ENCODE measurements at places on chromosomes 13 and 19.

DNA sequence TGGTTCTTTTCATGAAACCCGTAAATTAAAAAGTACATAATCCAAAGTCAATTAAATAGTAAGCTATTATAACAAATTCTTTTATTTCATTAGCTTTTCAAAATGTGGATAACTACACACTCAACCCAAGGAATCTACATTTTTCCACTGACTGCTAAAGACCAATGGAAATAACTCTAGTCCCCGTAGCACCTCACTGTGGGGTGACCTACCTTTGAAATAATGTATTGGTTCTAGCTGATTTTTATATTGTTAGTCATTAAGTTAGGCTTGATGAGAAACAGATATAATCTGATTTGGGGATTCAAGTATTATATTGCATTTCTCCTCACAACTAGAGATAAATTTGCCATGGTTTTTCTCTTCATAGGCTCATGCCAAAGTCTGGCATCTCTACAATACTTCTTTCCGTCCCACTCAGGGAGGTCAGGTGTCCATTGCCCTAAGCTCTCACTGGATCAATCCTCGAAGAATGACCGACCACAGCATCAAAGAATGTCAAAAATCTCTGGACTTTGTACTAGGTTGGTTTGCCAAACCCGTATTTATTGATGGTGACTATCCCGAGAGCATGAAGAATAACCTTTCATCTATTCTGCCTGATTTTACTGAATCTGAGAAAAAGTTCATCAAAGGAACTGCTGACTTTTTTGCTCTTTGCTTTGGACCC is 37.3 kb downstream of the KL start:
- no peak for DNase-seq

- DNase-seq: no peak
Measured at GRCh38 chr19:34225659-34226015, 28.7 kb upstream of the GARRE1 start.

GRCh38 chr13:104595511-104595910 is 1529.3 kb upstream of the SLC10A2 start:
- no peak for DNase-seq

- no peak for DNase-seq
Measured at GRCh38 chr19:54535601-54536000, 33.0 kb downstream of the LAIR2 start.

DNA sequence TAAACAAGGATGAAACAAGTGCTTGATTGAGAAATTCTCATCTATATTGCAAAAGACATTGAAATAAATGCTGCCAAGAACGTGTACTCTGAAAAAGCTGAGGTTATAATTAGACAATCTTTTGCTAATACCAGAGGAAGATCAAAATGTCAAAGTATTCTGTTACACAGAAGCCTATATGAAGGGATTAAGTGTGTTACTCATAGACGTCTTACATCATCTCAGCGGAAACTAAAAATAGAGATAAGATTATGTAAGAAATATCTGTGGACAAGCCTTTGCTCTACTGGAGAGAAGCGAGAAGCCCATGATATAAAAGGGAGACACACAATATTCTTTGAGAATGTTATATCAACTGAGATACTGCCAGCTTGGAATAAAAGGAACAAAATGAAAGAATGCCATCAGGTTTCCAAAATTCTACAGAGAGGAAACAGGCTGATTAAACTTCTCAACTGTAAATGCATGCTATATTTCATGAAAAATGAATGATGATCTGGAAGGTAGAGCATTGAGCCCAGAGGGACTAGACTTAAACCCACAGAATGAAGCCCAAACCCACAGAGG is 699.0 kb downstream of the GPC5 start:
- no peak for DNase-seq

- no peak for DNase-seq
Measured at GRCh38 chr13:67439365-67439764, 209.2 kb upstream of the PCDH9 start.

DNA sequence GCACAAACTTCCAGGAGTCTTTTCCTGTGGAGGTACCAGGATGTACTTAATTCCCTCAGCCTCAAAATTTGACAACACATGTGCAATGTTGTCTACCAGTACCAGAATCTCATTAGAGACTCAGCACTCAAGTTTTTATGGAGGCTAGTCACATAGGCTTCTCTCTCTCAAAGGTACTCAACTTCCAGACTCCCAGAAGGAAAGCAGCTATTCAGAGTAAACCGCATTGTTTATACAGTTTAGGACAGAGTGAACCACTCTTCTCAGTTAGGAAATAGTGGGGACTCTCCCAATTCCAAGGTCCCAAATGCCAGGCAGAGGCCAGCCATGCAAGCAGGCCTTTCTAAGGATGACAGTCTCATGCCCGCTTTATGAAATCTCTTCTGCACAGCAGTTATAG is 8.5 kb upstream of the C1QTNF9B start:
- DNase-seq: no peak

DNA sequence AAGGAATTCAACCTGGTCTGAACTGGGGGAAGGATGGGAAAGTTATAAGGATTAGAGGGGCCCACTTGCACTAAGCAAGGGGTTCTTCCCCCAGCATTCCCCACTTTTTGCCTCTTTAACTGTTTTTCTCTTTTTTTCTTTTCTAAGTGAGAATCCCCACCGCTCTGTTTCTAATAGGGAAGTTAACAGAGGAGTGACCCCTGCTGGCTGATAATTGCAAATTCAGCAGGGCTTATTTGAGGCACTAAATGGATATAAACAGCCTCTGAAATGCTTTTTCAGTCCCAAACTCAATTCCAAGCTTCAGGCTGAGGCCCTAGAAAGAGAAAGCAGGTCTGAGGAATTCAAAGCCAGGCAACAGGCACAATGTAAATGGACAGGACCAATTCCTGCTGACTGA is 38.2 kb upstream of the CEACAM21 start:
- DNase-seq: no peak

- no peak for DNase-seq
Measured at GRCh38 chr13:79829880-79830279, 348.9 kb downstream of the NDFIP2 start.

- no peak for DNase-seq
Measured at GRCh38 chr13:24146961-24147569, 13.5 kb upstream of the SPATA13 start.

All from head of caudate nucleus (tissue), 42 donors.